ENCODE measurements at places on chromosomes 7 and 10.
A peak's percentile ranks its signal among the peaks of the same experiment; 100 is the strongest.

DNA sequence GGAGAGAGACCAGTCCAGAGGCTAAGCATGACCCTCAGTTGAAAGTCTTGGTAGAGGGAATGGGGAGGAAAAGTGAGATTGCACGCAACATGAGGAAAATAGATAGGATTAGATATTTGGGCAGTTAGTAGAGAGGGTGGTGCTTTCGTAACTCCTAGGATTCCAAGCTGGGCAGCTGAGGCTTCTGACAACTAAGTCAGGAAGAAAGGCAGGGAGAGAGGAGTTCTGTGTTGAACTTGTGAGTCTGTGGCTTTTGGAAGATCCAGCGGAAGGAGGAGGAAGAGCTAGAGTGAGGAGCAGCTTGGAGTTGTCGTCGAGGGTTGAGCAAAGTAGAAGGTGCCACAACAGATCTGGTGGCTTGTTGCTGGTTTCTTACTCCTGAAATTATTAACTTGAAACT is 21.8 kb downstream of the CUL1 start:
- no peak for DNase-seq

DNA sequence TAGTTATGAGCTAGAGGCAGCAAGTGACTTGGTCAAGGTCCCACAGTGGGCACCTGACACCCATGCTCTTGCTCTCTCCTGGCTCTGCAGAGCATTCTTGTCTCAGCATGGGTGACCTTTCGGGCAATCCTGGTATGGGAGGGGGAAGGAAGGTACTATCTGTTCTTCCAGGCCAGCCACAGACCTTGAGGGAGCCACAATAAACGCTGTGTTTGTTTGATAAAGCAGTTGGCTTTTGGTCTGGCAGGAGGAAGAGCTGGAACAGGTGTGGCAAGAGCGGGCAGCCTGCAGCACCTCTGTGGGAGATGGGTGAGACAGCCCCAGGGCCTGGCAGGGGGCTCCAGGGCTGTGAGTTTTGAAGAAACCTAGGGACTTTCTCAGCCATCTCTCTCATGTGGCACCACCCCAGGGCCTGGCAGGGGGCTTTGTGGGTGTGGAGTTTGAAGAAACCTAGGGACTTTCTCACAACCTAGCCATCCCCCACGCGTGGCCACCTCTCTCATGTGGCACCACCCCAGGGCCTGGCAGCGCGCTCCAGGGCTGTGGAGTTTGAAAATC is 11.4 kb downstream of the CLDN3 start:
- DNase-seq: no peak

- DNase-seq: peak; percentile 63
Observed at GRCh38 chr7:37448011-37448635, 541 bp downstream of the ELMO1 start.

DNA sequence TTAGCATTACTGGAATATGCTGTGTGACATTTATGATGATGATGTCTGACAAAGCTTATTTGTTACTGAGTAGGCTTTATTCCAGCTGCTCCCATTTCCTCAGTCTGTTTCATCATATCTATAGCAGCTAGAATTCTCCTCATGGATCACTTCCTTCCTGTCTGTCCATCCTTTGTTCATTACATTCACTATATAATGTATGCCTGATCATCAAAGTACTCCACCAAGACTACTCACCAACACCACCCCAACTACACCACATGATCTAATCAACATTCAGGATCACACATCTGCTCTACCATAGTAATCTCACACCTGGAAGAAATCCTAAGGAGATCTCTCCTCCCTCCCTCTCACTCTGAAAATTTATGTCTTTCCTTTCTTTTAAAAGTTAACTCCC is 61.3 kb downstream of the APBB1IP start:
- no peak for DNase-seq

- no peak for DNase-seq
Observed at GRCh38 chr7:22625251-22625650, 101.7 kb upstream of the IL6 start.

- DNase-seq: no peak
Observed at GRCh38 chr10:70125918-70126552, 6.6 kb downstream of the AIFM2 start.

DNA sequence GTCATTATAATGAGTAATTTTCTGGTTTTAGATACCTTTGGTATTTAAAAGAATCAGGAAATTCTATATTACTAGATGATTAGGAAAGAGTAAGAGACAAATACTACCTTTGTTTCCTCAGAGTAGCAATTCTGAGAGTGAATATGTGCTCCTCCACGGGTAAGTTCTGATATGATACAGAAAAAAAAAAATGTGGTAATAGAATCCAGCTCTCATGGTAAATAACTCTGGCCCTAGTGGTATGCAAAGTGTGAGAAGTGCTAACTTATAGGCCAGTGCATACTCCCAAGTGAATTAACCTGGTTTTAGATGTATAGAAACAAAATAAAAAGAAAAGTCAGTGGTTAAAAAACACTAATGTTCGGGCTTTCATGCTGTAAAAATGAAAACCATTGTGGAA is 512.6 kb upstream of the SEMA3D start:
- no peak for DNase-seq

DNA sequence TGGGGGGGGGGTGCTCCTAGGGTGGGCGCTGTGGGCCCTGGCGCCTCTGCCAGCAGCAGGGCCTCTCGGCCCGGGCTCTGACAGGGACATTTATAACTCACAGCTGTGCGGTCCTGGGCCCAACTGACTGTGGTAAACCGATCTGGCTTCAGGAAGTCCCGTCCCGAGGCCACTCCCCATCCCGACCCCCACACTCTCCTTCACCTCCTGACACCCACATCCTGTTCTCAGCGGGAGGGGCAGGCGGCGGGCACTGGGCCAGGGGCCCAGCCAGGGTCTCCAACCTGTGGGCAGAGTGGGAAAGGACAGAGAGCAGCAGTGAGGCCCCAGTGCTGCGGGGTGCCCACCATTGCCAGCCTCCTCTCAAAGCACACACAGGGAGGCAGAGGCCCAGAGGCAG is 69.1 kb downstream of the ZMIZ1 start:
- peak; percentile 50 for DNase-seq

DNA sequence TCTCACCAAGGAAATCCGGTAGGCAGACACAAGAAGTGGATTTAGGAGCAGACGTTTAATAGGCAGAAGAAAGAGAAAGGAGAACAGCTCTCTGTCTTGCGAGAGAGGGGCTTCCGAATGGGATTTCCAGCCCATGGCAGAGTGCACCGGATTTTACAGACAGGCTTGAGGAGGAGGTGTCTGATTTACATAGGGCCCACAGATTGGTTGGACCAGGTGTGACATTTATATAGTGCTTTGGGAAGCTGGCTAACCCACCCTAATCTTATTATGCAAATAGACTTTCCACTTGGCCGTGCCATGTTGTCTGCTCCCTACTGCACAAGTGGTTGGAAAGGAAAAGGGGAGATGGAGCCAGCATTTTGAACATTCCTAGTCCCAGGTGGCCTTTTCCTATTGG is 57.8 kb downstream of the ANKMY2 start:
- DNase-seq: no peak

GRCh38 chr7:103065667-103066066 is 8.9 kb downstream of the FBXL13 start:
- peak; percentile 44 for DNase-seq

All from germinal center (tissue), 1 donor.